ENCODE measurements at places on chromosomes 7 and 10.

DNA sequence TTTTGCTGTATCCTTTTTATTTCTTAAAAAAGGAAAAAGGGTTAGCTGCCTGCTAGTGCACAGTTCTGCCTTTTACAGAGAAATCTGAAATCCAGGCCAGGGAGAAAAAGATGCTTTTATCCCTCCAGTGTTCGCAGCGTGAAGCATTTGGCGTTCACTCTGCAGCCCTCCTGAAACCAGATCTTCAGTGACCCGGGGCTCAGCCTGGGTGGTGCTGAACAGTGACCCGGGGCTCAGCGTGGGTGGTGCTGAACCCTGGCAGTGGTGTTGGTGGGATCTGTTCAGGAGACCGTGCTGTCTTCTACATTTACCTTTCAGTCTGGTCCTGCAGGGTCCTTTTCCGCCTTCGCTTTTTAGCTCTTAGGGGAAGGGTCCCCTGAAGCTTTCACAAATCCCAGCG lies 164.7 kb upstream of the KLF6 start:
- DNase-seq = no peak

- no peak for DNase-seq
Measured at GRCh38 chr7:81211204-81211933, 292.5 kb upstream of the SEMA3C start.

- DNase-seq = no peak
Measured at GRCh38 chr7:75962607-75963380, 31.6 kb downstream of the TMEM120A start.

- no peak for DNase-seq
Measured at GRCh38 chr10:4677296-4678021, 148.5 kb upstream of the AKR1E2 start.

GRCh38 chr10:4635883-4636282 lies 190.1 kb upstream of the AKR1E2 start:
- no peak for DNase-seq

DNA sequence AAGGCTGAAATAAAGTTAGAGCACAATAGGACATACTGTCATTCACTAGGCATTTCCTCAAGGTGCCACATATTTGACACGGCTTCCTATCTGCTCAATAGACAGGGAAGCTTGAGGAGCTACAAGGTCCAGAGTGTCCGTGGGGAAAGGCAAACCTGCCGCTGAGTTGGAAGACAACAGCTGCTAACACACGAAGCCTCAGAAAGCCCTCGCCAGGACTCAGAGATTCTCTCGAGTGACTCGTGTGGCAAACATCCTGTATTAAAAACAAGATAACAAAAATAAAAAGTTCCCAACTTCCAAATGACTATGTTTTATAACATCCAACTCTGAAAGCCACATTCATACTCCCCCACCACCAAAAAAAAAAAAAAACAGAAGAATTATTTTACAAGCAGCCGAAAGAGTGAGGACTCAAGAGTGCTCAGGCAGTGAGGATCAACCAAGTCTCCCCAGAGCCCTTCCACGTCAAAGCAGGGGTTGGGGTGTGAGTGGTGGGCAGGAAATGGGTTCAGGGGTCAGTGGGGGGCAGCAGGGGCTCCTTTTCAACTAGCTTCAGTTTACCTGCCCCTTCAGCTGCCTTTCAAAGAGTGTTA lies 67.6 kb downstream of the STK17A start:
- no peak for DNase-seq

- no peak for DNase-seq
Measured at GRCh38 chr10:97263971-97264370, 28.5 kb downstream of the ARHGAP19 start.

GRCh38 chr10:85008488-85009184 lies 680.2 kb downstream of the CCSER2 start:
- DNase-seq = no peak

- DNase-seq = no peak
Measured at GRCh38 chr10:69335063-69335587, 56.8 kb downstream of the HK1 start.

DNA sequence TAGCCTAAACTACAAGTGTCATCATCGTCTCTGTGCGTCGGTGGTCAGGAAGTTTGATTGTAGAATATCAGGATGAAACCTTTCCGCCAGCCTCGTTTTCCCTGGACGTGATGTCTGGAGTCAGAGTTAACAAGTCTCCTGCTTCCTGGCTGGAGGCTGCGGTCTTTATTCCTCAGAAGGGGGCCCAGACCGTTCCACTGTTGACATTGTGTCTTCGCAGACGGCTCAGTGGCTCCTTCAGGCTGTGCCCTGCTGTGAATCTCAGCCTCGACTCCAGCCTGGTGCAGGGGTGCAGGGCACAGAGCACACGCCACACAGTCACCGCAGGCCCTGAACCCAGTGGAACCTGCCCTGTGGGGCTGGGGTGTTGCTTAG lies 37.2 kb upstream of the INSIG1 start:
- DNase-seq = no peak

- no peak for DNase-seq
Measured at GRCh38 chr7:18013936-18014335, 13.7 kb downstream of the PRPS1L1 start.

- DNase-seq = no peak
Measured at GRCh38 chr10:7967035-7967434, 87.5 kb upstream of the GATA3 start.

- DNase-seq = no peak
Measured at GRCh38 chr7:27688646-27689045, 26.0 kb upstream of the HIBADH start.

- DNase-seq = no peak
Measured at GRCh38 chr7:118214051-118214832, 10.3 kb upstream of the ANKRD7 start.

GRCh38 chr7:84446991-84447480 lies 252.4 kb upstream of the SEMA3A start:
- DNase-seq = no peak

- no peak for DNase-seq
Measured at GRCh38 chr7:91311839-91312238, 47.6 kb downstream of the FZD1 start.

DNA sequence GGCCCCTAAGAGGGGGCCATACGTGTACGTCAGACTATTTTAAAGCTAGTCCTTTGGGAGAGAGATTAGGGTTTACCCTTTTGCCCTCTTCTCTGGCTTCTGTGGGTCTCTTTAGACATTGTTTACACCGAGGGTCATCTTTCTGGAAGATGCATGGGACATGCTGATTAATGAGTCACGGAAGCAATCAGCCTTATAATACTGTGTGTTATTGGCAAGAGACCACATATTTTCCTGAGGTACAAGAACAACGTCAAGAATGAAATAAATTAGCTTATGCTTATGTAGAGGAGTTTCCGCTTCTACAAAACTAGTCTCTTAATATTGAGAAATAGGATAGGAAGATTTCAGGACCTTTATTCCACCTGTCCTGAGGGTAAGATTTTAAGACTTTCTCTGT lies 327.7 kb downstream of the BBS9 start:
- DNase-seq = no peak

GRCh38 chr10:130340816-130341215 lies 204.6 kb downstream of the GLRX3 start:
- no peak for DNase-seq

DNA sequence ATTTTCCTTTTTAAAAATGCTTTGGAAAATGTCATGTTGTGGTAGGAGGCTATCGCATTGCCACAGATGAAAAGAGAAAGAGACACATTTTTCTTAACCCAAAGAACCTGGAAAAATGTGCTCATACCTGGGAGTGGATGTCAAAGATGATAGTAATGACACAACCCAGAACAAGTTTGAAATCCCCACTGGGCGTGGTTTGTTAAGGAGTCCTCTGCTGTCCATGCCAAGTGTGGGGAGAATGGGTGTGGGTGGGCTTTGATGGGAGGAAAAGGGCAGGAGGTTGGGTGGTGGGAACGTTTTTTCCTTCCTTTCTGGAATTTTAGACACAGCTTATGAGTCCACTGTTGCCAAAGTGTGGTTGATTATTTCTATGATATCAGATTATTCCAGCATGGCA lies 10.9 kb downstream of the OPTN start:
- no peak for DNase-seq

Measured in iPS DF 6.9 (cell line).